ENCODE measurements at places on chromosomes 1 and 21. TPM values are rescaled to one million over a fixed set of nuclear protein-coding genes. Genes with fewer than 3 reads are reported as not detected.

DNA sequence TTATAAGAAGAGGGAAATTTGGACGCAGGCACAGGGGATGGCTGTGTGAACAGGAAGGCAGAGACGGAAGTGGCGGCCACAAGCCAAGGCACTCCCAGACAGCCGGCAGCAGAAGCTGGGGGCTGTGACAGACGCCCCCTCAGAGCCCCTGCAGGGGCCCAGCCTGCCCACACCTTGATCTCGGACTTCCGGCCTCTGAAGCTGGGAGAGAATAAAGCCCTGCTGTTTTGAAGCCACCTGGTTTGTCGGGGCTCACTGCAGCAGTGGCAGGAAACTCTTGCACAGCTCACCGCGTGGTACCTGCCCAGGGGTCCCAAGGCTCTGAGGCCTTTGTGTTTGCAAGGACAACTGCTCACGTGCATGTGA lies 13.7 kb downstream of the MEGF6 start:
- DNase-seq, result no peak

The PAX7 gene
- total RNA-seq, result not detected

GRCh38 chr1:47697616-47698335 lies 259.9 kb downstream of the FOXD2 start:
- no peak for DNase-seq

The SPATC1L gene
- total RNA-seq, result 32.8 TPM

The CLDN17 gene
- not detected for total RNA-seq
